ENCODE measurements at places on chromosomes 11 and 22. TPM values are rescaled to one million over a fixed set of nuclear protein-coding genes. Genes with fewer than 3 reads are reported as not detected.
A peak's percentile ranks its signal among the peaks of the same experiment; 100 is the strongest.

MFNG gene
- 56.4 TPM for total RNA-seq

DNA sequence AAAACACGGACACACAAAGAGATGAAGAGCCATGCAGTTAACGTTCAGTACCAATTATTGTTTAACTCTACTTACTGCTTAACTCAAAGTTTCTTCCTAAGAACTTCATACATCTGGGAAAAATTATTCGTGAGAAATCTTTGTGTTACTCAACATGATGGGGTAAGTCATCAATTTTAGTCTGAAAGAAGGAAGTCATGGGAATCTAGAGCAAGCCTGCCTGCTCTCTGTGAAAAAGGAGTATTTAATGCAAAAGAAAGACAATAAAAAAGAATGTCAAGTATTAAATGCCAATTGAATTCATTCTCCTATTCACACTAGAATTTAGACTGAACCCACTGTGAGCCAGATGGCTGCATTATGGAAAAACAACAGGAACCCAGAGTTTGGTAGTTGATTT lies 16.0 kb downstream of the TMEM123 start:
- no peak overlapping the region for H3K4me3 ChIP-seq
- no peak overlapping the region for H3K27ac ChIP-seq
- DNase-seq = no peak
- peaks cover 37% of the 10 kb centered on the region for H3K36me3 ChIP-seq

VWA5A gene
- total RNA-seq = 6.0 TPM

GRCh38 chr11:10301656-10302358 lies 3.1 kb upstream of the ADM start:
- H3K27ac ChIP-seq = no peak overlapping the region
- H3K36me3 ChIP-seq = no peaks in the 10 kb centered on the region
- no peak overlapping the region for H3K4me3 ChIP-seq

OR8J1 gene
- total RNA-seq = not detected

GRCh38 chr11:130068986-130069658 lies 572 bp upstream of the APLP2 start:
- DNase-seq = no peak
- peaks cover 38% of the 10 kb centered on the region for H3K27me3 ChIP-seq
- peaks cover 11% of the 10 kb centered on the region for H3K4me1 ChIP-seq
- peak overlapping the region; percentile 64 for H3K4me3 ChIP-seq
- no peaks in the 10 kb centered on the region for H3K36me3 ChIP-seq

SUSD2 gene
- total RNA-seq = 0.33 TPM

DNA sequence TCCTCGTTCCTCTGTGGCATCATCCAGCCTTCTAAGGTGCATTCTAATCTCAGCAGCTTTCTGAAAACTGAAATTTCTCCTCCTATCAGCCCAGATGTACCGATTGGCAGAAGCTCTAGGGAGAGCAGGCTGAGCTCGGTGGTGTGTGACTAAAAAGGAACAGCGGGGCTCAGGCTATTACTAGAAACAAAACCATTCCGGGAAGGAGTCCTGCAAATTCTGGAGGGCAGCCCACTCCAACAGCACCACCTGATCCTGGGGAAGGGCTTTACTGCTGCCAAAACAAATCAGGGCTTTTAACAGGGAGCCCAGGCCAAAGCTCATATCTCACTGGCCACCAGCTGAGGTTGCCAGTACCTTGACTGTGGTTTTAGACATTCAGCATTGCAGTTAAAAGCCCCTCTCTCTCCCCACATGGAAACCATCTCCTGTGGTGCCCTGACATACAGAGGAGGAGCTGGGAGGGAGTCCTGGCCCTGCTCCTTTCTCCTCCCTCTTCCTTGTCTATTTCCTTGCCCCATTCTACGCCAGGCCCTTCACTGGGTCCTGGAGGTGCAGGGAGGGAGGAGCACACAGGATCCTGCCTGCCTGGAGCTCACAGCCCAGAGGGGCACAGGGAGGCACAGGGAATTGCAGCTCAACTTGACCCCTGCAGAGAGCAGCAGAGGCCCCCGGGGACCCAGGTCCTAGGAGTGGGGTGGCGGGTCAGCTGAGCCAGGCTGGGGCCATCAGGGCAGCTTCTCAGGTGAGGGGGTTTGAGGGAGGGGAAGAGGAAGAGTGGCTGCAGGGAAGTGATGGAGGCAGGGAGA lies 889 bp downstream of the PLAAT4 start:
- peak overlapping the region; percentile 84 for H3K27ac ChIP-seq
- H3K36me3 ChIP-seq = no peaks in the 10 kb centered on the region
- peak overlapping the region; percentile 54 for H3K4me3 ChIP-seq
- H3K4me1 ChIP-seq = peaks cover 32% of the 10 kb centered on the region
- no peaks in the 10 kb centered on the region for H3K27me3 ChIP-seq

DNA sequence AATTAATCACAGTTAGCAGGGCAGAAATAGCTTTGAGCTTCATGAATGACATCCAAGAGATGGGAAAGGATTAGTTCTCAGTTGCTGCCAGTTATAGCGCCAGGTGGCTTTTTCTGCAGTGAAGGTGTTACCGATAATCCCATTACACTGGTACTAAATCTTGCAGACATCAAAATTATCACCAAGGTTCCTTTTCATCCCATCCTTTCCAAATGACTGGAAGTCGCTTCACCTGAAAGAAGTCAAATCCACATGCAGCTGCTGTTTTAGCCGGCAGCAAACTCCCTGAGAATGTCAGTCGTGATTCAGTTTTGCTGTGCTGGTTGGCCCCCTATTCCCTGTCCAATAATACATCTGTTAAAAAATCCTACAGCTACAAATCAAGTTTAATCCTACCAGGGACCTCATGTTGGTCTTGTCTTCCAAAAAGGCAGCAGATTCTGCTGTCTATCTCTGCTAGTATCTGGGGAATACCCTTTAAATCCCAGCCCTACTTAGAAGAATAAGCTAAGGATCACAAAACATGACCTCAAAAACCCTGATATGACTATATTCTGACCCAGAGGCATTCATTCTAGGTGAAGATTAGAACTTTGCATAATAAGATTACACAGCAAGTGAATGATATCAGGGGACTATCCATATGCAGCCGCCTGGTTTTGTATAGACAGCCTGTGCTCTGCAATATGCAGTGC lies 31.7 kb downstream of the IMMP1L start:
- no peak for DNase-seq
- H3K4me1 ChIP-seq = no peaks in the 10 kb centered on the region
- no peak overlapping the region for H3K4me3 ChIP-seq
- H3K36me3 ChIP-seq = no peaks in the 10 kb centered on the region
- H3K27me3 ChIP-seq = no peaks in the 10 kb centered on the region

GRCh38 chr22:46841522-46841921 lies 79.1 kb downstream of the TBC1D22A start:
- DNase-seq = no peak
- H3K4me3 ChIP-seq = no peak overlapping the region
- H3K27ac ChIP-seq = no peak overlapping the region
- no peaks in the 10 kb centered on the region for H3K4me1 ChIP-seq
- peaks cover 3% of the 10 kb centered on the region for H3K36me3 ChIP-seq

CTNND1 gene
- 38.6 TPM for total RNA-seq

- no peaks in the 10 kb centered on the region for H3K36me3 ChIP-seq
- DNase-seq = no peak
- no peak overlapping the region for H3K4me3 ChIP-seq
- peak overlapping the region; percentile 47 for H3K27ac ChIP-seq
Measured at GRCh38 chr11:69445131-69445470, 36.4 kb upstream of the LINC01488 start.

- H3K27me3 ChIP-seq = no peaks in the 10 kb centered on the region
- no peak for DNase-seq
- H3K27ac ChIP-seq = no peak overlapping the region
- H3K4me3 ChIP-seq = no peak overlapping the region
- H3K4me1 ChIP-seq = no peaks in the 10 kb centered on the region
- H3K36me3 ChIP-seq = no peaks in the 10 kb centered on the region
Measured at GRCh38 chr11:116422556-116422955, 350.2 kb downstream of the BUD13 start.

OR51I1 gene
- total RNA-seq = not detected

- H3K27ac ChIP-seq = no peak overlapping the region
- DNase-seq = no peak
- H3K4me1 ChIP-seq = peaks cover 15% of the 10 kb centered on the region
- H3K4me3 ChIP-seq = no peak overlapping the region
- H3K36me3 ChIP-seq = no peaks in the 10 kb centered on the region
Measured at GRCh38 chr11:33900159-33900840, 8.4 kb upstream of the LMO2 start.

DNA sequence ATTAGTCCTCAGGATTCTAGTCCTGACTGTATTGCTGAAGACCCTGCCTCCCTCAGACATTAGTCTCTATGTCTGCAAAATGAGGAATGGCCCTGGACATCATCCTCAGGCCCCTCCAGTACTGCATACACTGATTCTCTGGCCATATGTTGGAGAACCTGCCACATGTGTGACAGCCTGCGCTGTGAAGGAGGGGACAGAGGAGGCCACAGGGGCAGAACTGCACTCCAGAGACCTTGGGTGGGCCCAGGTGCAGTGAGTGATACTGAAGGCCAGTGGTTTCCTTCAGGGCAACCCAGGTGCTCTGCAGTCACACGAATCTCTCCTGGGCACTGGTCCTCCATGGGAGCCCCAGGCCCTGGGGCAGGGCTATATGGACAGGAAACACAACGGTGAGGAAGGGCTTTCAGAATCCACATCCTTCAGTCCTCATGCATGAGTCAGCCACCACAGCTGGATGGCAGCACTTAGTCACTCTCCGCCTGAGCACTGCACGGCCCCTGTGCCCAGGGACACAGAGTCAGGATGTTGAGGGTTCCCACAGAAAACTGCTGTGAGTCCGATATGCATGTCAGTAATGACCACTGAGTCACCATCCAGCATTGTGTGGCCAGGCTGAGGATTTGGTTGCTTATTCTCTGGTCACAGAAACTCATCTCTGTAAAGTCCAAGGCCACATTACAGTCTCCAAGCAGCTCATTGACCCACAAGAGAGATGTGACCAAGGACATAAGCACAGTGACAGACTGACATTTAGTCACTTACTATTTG lies 39.7 kb downstream of the ME3 start:
- no peaks in the 10 kb centered on the region for H3K27me3 ChIP-seq
- no peaks in the 10 kb centered on the region for H3K36me3 ChIP-seq
- H3K4me3 ChIP-seq = no peak overlapping the region
- H3K27ac ChIP-seq = no peak overlapping the region
- H3K4me1 ChIP-seq = no peaks in the 10 kb centered on the region
